D341Med (cell line): ENCODE measurements at places on chromosomes 2 and 18.

- DNase-seq: peak; percentile 73
These were observed 7.6 kb upstream of the CHRNA1 start for GRCh38 chr2:174771631-174772471.

DNA sequence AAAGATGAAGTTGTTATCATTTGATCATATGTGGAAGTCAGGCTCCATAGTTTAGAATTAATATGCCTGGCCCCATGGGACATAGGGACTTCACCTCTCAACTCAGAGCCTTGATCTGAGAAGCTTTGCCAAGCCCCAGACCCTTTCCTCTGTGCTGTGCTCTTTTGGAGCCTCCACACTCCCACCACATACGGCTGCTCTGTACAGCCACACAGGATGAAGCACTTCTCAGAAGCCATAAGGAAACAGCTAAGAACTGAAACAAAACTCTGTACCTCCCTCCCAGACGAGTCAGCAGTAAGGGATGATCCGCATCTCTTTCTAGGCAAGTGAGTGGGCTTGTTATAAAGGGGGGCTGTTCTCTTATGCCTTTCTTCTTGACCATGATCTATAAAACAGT lies 66.5 kb downstream of the CAB39 start:
- no peak for DNase-seq

- DNase-seq: no peak
These were observed 95.3 kb upstream of the ASB18 start for GRCh38 chr2:236359426-236360045.

GRCh38 chr18:23927821-23928746 lies 86.5 kb upstream of the TTC39C start:
- DNase-seq: no peak

- peak; percentile 58 for DNase-seq
These were observed 19.4 kb upstream of the RNF138 start for GRCh38 chr18:32072321-32072720.

DNA sequence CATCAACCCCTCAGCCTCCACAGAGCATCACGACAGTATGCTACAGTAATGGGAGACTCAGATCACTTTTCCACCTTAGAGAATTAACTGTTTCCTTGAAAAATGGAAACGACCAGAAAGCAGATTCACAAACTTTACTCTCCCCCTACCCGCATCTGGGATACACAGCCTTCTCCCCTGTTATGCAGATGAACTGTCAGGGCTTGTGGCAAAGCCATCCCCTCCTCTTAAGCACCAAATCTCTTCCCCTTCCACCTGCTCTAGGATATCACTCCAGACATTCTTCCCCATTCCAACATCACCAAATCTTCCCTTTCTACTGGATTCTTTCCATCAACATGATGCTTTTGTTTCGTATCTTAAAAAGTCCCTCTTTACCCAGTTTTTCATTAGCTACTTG lies 26.4 kb downstream of the NEB start:
- DNase-seq: no peak

DNA sequence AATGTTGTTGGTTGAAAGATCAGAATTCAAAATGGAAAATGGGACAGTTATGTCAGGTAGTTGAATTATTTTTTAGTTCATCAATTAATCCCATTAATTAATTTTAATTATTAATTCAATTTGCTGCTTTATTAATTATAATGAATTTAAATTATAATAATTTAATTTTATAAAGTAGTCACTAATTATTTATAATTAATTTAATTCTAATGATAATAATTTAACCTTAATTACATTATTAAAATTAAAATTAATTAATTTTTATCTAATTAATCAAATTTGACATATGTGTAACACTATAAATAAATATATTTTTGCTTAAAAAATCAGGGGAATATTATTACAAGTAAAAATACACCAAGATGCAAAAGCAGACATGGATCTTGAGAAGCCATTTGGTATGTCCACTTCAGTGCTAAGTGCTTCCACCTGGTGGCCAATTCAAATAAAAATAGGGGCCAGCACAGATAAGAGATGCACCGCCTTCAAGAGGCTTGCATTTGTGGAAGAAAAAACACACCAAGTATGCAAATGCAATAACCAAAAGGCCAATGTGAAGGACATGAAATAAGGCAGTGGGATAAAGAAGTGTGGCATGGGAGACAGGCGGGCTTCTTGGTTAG lies 73.2 kb downstream of the MBP start:
- DNase-seq: peak; percentile 69

DNA sequence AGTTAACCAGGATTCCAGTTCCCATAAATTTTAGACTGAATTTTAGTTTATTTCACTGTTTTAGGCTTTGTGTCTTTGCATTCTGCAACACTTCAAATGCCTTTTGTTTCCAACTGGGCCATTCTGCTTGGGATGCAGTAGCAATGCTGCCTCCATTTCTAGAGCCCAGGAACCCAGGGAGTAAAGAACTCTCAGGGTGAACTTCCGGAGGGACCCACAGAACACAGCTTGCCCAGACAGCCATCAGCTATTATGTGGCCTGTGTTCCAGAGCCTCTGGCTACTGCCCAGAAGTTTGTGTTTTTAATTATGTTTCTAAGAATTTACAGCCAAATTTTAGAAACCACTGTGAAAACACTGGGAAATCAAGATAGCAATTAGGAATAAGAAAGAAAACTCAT lies 145.1 kb downstream of the TMEM163 start:
- DNase-seq: no peak

DNA sequence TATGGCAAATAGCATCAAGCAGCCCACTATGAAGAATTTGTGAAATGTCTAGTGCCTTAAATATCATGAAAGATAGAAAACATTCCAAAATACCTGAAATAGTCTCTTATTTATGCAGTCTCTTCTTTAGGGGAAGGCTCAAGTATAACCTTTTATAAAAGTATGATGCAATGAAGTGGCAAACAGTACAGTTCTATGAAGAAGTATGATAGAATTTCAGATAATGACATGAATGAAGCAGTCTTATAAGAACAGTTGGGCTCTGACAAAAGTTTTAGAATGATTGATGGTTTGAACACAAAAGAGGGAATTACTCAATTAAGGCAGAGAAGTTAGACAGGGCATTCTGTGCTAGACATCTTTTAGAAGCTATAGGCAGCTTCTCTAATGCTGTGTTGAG lies 1791.8 kb upstream of the PIK3C3 start:
- DNase-seq: no peak

- DNase-seq: no peak
These were observed 10.7 kb downstream of the USP34 start for GRCh38 chr2:61460163-61460562.

GRCh38 chr2:42810971-42811811 lies 18.8 kb upstream of the HAAO start:
- DNase-seq: no peak

DNA sequence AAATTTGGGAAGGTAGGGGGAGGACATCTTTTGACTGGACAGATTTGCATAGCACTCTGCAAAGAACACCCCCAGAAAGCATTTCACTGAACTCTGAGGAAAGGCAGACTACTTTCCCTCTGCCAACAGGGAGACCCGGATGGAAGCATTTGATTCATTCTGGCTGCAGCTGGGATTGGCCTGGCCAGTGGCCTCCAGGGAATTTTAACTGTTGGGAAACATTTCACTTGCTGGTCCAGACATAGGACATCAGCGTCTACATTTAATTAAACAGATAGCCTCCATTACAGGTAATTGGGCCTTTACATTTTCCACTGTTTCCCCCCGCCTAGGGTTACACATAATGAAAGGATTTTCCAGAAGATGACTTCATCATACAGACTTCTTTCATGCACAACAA lies 92.8 kb downstream of the MARCHF4 start:
- no peak for DNase-seq

DNA sequence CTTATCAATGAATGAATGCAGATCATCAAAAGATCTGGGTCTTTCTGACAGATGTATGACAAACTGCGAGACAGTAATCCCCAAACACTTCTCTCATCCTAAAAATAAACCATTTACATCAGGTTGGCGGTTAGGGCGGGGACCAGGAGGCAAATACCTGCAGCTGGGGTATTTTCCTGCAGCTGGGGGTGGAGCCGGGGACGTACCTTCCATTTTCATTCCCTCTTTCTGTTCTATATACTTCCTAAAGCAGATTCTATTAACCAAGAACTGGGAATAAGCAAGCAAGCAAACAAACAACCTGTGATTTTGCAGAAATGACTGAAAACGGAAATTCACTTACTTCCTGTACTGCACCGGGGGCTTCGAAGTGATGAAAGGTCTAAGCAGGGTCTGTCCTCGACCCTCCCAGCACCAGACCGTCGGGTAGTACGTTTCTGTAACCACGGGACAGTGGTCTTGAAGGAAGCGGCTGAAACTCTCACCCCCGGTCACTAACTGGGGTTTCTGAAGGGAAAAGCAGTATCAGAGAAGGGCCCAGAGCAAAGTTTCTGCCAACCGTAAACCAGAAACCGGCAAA lies 1.2 kb downstream of the ABHD3 start:
- peak; percentile 55 for DNase-seq

DNA sequence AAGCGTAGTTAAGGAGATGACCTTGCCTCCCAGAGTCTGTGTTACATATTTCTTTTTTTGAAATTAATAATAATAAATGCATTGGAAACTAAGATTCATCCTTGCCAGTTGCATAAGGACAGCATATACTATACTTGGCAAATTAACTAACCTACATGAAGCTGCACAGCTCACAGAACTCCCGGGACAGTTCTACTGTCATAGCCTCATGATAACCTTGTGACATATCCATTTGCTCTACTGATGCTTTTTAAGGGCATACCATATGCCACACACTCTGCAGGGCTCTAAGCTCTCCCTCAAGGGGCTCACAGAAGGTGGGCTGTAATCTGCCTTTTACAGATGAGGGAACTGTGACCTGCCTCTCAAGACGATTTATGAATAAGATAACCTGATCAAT lies 3.8 kb downstream of the ITGB1BP1 start:
- DNase-seq: no peak

DNA sequence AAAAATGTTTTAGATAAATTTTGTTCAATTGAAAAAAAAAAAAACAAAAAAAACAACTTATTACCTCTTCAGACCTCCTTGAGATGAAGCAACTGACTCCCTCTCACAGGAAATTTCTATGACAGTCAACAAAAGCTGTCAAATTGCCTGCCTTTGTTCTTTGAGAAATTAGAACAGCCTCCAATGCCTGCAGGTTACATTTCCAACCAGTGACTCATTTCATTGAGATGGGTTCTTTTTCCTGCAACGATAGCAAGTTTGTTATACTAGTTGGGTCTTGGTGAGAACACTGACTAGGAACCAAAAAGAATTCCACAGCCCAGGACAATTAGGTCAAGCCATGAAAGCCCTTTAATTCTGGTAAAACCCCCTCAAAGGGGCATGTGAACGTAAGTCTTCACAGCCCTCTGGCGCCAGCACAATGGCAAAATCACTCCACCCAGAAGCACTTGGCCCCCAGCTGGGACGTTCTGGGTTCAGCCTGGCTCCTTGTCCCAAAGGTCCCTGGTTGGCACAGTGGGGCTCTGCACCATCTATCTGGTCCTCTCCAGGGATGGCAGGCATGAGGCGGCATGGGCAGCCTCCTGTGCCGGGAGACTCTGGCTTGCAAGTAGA lies 87.0 kb downstream of the SPP2 start:
- no peak for DNase-seq

GRCh38 chr2:163613266-163613731 lies 122.5 kb downstream of the FIGN start:
- no peak for DNase-seq

DNA sequence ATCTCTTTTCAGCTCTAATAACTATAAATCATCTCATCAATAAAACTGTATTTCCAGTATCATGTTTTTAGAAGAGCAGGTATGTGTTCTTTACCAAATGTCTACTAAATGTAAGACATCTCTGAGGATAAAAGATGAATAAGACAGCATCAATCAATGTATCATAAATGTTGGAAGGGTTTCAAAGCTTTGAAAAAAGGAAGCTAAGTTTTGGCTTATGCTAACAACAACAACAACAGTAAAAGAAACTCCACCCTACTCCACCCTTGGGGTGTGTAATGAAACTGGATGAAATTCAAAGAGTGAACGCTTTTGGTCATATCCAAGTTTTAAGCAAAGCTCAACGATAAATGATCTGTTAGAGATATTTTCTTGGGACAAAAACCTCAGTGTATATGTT lies 17.1 kb downstream of the PRKD3 start:
- no peak for DNase-seq

- DNase-seq: no peak
These were observed 545.4 kb upstream of the ZEB2 start for GRCh38 chr2:145065342-145065741.

GRCh38 chr18:36471393-36471792 lies 173.9 kb downstream of the FHOD3 start:
- no peak for DNase-seq

DNA sequence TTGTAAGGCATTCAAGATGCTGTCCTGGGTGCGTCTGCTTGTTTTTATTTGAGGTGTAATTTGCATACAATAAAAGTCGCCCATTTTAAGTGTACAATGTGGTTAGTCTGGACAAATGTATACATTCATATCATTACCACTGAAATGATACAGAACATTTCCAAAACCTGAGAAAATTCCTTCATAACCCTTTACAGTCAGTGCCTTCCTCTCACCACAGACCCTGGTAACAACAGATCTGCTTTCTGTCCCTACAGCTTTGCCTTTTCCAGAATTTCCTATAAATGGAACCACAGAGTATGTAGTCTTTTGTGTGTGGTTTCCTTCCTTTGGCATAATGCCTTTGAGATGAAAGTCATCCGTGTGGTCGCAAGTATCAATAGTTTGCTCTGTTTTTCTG lies 45.8 kb upstream of the NFU1 start:
- DNase-seq: no peak

DNA sequence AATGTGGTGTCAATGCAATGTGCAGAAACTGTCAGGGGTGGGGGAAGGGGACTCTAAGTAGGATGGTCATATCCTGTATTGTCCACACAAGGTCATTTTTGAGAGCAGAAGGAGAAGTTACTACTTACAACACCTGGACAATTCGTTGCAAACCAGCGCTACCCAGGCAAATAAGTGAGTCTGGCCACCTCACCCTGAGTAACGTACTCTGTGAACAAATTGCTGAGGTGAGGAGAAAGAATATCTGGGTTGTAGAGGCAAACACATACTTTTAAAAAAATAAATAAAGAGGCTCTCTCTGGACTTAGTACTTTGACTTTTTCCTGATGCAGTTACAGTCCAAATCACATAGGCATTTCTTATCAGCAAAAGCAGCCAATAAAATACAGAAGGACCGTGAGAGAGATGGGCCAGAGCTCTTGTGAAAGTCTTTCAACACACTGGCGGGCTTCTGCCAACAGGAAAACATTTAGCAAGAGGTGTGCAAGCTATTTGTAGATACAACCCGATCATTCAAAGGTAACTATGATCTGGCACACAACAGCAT lies 268.2 kb upstream of the ID2 start:
- no peak for DNase-seq

GRCh38 chr2:105748566-105748965 lies 3.9 kb downstream of the NCK2 start:
- no peak for DNase-seq

DNA sequence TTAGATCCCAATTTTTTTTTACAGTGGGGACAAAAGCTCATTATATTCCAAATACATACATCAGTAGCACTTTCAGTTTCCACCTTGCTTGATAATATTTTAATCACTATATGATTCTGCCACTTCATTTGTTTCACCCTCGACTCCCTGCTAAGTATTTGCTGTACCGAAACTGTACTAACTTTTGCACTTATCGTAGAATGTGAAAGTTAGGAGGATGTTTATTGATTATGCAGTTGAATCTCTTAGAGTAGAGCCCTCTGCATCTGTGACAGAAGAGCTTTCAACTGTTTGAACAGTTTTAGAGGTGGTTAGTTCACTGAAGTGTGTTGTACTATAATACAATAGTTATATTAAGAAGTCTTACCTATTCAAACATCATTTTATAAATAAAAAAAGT lies 20.8 kb downstream of the NCOA1 start:
- no peak for DNase-seq
